Epithelial cell of proximal tubule (primary cell): ENCODE measurements at places on chromosomes 12 and 14.

DNA sequence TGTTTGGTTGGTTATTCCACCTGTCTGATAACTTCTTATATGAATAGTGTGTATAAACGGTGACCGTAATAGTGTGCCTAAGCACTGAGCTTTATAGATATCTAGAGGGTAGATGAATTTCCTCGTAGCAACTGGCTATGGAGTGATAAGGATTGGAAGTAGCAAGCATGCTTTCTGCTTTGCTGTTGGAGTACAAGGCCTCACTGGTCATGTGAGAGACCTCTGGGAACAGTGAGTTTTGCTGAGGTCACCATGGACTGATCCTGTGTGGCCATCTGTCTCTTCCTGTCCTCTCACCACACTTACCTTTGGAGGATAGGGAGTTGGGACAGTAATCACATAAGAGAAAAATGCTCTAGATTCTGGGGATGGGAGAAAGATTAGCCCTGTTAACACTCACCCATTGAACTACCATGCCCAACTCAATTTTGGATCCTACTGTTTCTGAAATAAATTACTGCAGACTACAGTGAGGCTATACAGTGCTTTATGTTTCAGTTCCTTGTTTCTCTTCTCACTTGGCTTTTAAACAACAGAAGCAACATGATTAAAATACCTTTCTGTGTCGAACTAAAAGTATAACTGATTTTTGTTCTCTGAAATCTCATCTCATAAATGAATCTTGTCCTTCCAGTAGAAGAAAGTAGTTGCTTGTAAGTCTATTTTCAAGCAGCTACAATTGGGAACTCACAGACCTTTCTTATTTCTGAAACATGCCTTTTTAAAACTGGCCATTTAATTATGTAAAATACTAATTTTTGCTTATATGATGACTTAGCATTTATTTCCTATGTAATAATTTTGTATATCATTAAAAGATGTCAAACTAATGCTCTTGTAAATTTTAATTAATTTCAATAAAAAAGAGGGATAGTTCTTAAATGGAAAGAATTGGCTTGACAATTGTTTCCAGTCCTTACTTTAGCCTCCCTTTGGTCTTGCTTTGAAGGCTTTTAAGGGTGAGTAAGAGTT, 8.3 kb downstream of the TMX1 start:
- DNase-seq = no peak

DNA sequence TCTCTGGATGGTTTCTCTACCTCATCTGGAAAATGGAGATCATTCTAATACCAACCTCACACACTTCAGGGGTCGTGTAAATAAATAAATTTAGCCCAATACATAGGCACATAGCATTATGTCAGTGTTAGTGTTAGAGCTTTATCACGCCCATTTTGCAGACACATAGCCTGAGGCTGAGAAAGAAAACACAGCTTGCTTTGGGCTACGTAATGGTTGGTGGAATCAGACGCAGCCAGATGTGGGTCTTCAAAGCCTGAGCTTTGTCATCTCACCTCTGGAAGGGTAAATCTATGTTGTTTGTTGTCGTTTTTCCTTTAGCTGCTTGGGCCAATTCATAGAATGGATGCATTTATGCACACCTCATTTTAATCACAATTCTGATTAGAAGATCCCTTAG, 191.6 kb downstream of the RBM19 start:
- no peak for DNase-seq

- DNase-seq = no peak
These were observed 32.4 kb downstream of the IQSEC3 start for GRCh38 chr12:98924-99352.

DNA sequence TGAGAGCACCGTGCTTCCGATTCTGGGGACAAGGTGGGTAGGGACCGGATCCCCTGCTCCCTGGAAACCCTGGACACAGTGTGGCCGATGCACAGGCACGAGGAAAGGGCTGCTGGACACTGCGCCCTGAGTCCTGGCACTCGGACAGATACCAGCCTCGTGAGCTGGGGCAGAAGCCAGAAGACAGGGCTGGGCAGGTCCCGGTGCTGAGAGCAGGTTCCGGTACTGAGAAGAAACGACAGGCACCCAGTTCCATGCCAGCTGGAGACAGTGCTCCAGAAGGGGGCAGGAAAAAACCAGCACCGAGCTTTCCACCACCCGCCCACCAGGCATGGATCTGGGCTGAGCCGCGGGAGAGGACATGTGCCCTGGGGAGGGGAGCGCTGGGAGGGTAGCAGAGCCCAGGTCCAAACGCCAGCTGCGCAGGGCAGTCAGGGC, 6.5 kb downstream of the XRCC3 start:
- DNase-seq = no peak
